Kidney tubule cell (primary cell): ENCODE measurements at places on chromosomes 2 and 18.

GRCh38 chr2:83323038-83323437 lies 1136.0 kb downstream of the SUCLG1 start:
- no peak for DNase-seq

- DNase-seq = no peak
Measured at GRCh38 chr2:28681606-28682005, 70.0 kb upstream of the PPP1CB start.

DNA sequence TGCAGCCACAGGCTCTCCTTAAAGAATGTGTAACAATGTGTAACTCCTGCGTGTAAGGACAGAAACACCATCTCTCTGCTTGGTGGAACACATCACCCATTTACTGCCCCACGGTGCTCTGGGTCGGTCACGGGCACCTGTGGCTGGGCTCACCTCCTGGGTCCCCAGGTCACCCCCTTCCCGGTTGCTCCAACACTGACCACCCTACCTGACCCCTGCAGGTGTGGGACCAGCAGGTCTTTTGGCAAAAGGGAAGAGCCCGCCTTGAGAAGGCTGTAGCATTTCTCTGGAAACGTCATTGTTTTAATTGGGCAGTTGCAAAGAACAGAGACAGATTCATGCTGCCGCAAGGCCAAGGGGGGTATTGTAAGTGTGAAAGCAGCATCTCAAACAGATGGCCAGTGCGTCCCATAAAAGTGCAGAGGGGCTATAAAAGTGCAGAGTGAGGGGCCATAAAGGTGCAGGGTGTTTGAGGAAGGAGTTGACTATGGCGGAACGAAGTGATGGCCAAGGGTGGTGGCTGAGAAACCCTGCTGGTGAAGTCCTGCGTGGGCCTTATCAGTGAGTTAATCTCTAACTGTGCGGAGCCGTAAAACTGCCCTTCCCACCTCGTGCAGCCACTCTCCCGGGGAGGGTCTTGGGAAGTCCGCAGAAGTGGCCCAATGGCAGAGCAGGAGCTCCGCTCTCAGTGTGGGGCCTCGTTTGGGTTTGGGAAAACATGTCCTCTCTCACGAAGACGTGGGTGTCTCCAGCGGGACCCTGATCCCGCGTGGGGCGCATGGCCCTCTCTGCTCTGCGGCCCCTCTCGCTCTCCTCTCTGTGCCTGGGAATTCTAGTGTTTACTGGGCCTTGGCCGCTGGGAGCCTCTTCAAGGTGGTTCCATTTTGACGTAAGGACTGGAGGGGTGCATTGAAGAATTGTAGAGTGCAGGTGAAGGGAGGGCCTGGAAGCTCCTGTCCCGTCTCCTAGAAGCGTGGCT lies 13.7 kb upstream of the NEU4 start:
- DNase-seq = no peak

GRCh38 chr2:46351750-46352138 lies 54.5 kb downstream of the EPAS1 start:
- DNase-seq = no peak

DNA sequence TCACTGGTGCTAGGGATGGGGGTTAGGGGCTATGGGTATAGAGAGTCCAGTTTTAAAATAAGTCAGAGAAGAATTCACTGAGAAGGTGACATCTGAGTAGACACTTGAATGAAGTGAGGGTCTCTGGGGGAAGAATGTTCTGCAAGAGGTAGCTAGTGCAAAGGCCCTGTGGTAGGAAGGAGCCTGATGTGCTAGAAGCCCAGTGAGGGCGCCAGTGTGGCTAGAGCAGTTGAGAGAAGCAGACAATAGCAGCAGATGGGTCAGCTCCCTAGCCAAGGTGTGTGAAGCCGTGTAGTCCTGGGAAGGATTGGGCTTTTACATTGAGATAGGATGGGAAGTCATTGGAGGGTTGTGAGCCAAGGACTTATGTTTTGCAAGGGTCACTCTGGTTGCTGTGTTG lies 105.8 kb upstream of the PELI1 start:
- DNase-seq = no peak

- peak; percentile 92 for DNase-seq
Measured at GRCh38 chr2:119744335-119744939, 15.3 kb upstream of the PTPN4 start.

DNA sequence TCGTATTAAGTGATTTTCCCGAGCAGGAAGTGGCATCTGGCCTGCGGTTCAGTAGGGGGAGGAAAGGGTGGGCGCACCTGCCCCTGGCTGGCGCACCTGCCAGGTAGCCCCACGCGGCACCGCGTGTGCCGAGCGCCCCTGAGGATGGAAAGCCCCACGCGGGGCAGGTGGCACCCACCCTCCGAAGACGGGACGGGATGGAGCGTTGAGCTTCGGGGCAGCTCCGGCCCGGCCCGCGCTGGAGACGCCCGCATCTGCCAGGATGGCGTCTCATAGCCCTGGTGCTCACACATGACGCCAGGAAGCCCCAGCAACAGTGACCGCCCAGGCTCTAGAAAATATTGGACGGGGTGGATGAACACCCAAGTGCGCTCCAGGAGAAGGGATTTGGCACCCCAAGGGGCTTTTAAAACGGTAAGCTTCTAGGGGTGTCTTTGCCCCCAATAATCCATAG lies 2.5 kb upstream of the NFATC1 start:
- no peak for DNase-seq

GRCh38 chr2:180983468-180984242 lies 3.2 kb downstream of the UBE2E3 start:
- DNase-seq = peak; percentile 67
